ENCODE measurements at places on chromosomes 4 and X. TPM values are rescaled to one million over a fixed set of nuclear protein-coding genes. Genes with fewer than 3 reads are reported as not detected.
A peak's percentile ranks its signal among the peaks of the same experiment; 100 is the strongest.

The HTATSF1 gene
- 77.0 TPM for total RNA-seq

The EREG gene
- total RNA-seq: under 0.01 TPM

The DRP2 gene
- not detected for total RNA-seq

The SLC6A8 gene
- total RNA-seq: 4.0 TPM

The SSX2B gene
- total RNA-seq: 3.5 TPM

The PDCL2 gene
- total RNA-seq: not detected

DNA sequence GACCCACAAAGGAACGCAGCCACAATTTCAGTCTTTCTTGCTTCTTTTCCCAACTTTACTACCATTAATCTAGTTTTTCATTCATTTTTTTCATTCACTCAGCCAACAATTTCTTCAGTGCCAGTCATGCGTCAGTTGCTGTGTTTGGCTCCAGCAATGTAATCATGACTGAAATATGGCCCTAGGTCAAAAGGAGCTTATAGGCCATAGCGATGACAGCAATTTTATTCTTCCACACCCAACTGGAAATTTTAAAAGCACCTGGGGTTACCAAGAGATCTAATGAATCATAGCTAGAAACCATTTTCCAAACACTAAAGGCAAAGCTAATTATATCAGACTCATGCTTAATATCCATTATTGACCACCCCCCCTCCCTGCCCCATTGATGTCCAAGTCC is 29.8 kb upstream of the C1QTNF7 start:
- no peak for DNase-seq

- DNase-seq: peak; percentile 68
These were observed at the start of gene TCEAL1 for GRCh38 chrX:103628386-103629317. TCEAL1 (plus strand) TSS chrX:103628975; CDS start chrX:103629917, 942 bp downstream.

- DNase-seq: no peak
These were observed 37.9 kb downstream of the UNC5C start for GRCh38 chr4:95510877-95511276.

- no peak for DNase-seq
These were observed 27.5 kb downstream of the LNX1 start for GRCh38 chr4:53563824-53564223.

DNA sequence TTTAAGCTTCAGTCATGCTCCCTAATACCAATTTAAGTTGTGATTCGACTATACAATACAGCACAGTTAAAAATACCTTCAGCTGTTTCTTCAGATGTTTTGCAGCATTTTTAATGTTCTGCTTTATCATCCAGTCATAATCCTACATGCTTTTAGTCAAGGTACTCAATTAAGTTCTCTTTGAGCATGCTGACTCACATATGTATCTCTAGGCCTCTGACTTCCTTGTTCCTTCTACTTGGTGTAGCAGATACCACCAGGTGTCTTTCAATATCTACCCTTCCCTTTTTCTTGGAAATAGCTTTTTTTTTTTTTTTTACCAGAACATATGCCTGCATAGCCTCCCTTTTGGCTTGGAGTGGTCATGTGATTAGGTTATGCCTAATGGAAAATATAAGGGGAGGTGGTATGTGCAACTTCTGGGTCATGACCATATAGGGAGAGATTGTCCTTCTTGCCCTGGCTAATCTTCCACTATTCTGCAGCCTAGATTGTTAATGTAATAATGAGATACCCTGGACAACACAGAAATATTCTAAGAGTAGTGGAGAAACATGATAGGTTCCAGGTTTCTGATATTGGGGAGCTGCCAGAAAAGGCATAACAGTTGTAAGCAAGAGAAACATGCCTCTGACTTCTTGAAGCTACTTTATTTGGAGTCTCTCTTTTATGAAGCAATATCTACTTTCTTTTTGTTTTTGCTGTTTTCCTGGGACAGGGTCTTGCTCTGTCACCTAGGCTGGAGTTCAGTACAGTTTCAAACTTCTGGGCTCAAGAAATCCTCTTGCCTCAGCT is 737.2 kb upstream of the SLIT2 start:
- DNase-seq: no peak

- no peak for DNase-seq
These were observed 46.7 kb downstream of the RUFY3 start for GRCh38 chr4:70768301-70768948.

GRCh38 chr4:32161392-32161791 is 1441.2 kb downstream of the PCDH7 start:
- DNase-seq: no peak

GRCh38 chr4:138978600-138978999 is 37.0 kb upstream of the NOCT start:
- no peak for DNase-seq

- no peak for DNase-seq
These were observed 137.9 kb downstream of the GRIA2 start for GRCh38 chr4:157358439-157358838.

- no peak for DNase-seq
These were observed 32.4 kb downstream of the ARHGAP10 start for GRCh38 chr4:147764337-147764736.

- no peak for DNase-seq
These were observed 753.3 kb downstream of the ADGRL3 start for GRCh38 chr4:61953386-61953785.

GRCh38 chr4:39067031-39067430 is 5.0 kb downstream of the KLHL5 start:
- no peak for DNase-seq

- no peak for DNase-seq
These were observed 9.7 kb downstream of the CXorf38 start for GRCh38 chrX:40637687-40638086.

DNA sequence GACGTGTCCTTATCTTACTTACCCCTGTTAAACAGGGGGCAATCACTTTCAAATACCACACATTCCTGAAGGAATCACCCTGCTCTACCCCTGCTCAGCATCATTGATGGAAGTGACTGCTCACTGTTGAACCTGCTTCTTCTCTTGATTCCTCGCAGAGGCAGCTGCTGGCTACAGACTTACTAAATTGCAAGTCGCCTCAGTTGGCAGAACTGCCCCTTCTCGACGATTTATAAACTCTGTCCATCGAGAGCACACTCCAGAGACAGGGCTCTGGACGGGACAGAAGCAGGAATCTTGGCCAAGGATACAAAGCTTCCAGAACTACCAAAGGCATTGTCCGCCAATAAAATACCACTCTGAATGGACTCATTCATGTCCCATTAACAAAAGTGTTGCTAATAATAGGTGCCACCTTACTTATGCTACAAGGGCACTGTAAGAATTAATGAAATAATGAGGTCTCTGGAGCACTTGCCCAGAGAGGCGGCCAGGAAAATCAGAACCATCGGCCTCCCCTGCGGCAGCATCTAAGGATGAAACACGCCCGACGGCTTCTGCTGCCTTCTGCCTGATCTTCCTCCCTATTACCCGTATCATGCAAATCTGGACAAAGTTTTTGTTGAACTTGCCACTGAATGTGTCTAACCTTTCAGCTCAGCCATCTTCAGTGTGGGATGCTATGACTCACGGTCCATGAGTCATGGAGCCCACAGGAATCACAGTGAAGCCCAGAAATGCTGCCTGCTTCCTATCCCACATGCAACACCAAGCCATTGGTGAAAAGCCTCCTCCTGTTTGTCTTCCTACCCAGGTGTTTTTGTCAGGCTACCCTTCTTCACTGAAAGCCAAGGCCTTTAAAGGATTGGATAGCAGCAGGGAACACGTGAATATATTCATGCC is 164.9 kb downstream of the MAML3 start:
- no peak for DNase-seq
